Stimulated activated CD4-positive, alpha-beta T cell treated with anti-CD3 and anti-CD28 coated beads, Interleukin-2, amount 100 ng/mL, for 24 hours (primary cell): ENCODE measurements at places on chromosomes 7 and 10.

GRCh38 chr7:82595176-82595575 is 151.6 kb upstream of the CACNA2D1 start:
- DNase-seq = no peak

GRCh38 chr10:7046615-7047014 is 364.2 kb downstream of the SFMBT2 start:
- no peak for DNase-seq

DNA sequence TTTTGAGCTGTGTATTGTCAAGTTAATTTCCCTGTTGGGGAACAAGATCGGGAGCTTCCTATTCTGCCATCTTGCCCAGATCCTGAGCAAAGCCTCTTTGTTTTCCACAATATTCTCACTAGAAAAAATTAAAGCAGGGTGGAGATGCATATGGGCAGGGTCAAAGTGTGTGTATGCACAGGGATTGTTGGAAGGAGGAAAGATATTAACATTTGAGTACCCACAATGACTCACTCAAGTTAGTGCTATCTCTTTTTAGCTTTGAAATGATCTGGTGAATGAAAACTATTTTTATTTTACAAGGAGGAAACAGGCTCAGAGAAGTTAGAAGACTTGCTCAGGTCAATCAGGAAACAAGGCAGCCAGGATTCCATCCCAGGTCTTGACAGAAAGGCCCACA is 6.7 kb upstream of the BTBD16 start:
- DNase-seq = no peak

DNA sequence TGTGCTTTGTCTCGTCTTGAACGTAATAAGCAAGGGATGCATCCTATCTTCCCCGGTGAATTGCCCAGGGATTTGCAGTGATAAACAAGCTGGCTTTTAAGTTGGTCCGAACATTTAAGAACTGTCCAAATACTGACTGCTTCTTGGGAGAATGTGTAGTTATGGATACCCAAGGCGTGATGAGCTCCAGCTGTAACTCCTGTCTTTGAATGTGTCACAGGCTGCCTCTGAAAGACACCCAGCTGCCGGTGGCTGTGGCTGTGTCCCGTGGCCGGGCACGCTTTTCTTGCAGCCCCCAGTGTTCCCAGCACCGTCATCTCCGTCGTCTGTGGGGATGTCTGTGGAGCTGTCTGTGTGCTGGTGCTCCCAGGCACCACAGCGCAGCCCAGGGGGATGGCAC is 118.1 kb downstream of the GLRX3 start:
- no peak for DNase-seq

DNA sequence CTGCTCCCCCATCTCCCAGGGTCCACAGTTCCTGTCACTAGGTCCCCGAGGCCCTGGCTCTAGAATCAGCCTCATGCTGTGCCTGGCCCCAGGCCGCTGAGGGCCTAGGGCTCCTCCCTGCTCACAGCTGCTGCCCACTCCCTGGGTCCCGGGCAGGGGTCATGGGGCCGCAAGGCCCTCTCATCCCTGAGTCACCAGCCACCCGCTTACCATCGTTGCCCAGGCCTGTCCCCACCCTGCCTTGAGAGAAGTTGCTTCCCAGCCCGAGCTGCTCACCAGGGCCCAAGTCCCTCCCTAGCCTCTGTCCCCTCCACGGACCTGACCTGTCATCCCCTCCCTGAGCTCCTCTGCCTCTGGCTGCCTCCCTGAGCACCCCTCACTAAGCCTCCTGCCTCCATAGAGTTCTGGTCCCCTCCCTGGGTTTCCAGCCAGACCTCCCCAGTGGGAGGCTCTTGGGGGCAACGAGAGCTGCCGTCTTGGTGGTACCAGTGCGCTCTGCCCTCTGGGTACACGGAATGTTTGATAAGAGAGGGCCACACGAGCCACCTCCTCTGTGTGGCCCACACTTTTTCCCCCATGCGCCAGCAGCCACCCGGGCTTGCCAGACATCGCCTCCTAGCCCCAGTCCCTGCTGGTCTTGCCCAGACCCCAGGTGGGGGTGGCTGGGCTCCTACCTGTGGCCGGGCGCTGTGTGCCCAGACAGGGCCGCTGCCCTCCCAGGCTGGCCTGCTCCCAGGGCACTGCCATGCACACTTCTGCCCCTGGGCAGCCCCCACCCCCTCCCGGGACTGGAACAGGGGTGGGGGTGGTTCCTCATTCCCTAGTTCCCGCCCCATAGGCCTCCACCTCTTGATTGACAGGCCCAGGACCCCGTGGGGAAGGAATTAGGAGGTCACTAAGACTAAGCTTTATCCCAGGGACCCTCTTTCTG is 21.3 kb downstream of the MLXIPL start:
- no peak for DNase-seq

DNA sequence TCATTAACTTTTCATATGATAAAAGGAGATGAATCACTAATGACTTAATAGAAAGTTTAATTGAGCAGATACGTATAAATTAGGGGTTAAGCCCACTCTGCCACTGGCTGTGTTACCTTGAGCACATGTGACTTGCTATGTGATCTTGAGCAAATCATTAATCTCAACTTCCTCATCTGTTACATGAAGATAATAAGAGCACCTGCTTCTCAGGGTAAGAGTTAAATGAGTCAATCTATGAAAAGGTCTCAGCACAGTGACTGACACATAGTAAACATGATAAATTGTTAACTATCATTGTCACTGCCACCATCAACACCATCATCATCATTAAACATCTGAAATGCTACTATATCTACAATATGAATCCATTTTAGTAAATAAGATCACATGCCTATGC is 110.8 kb downstream of the TPK1 start:
- no peak for DNase-seq

DNA sequence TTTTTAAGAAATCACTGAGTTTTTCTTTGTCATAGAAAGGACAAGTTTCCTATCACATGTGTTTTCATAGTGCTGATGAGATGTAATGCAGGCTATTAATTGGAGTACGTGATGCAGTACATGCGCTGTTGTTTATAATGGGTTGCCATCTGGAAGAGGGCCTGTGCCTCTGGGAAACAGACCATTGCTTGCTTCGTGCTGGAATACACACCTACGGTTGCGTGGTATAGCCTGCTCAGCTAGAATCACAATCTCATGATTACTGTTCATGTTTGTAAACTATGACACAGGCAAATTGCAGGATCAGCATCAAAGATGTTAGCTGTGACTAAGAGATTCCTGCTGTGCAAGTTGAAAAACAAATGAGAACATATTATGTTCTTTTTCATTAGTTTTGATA is 107.2 kb upstream of the STEAP1B start:
- DNase-seq = no peak

- no peak for DNase-seq
These were observed 875.4 kb downstream of the LRMDA start for GRCh38 chr10:76306856-76307255.

DNA sequence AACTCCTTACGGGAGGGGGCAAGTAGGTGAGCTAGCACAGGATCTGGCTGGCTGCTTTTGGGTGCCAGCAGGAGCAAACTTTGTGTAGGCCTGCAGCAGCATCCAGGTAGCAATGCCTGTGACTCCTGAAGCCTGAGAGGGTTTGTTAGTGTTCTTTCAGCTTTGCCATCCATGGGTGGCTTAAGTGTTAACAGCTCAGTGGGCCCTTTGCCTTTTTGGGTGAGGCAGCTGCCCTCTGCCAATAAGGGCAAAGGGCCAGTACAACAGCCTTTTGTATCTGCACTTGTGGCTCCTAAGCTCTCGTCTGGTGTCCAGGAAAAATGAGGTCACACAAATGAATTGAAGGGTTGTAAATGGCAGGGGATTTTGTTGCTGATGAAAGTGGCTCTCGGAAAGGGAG is 359.0 kb upstream of the CHRM2 start:
- no peak for DNase-seq

GRCh38 chr10:30818010-30818660 is 188.6 kb upstream of the LYZL2 start:
- DNase-seq = no peak
